GM18507 (cell line): ENCODE measurements at places on chromosomes 12 and 14.

- DNase-seq = no peak
These were observed 459.7 kb downstream of the GXYLT1 start for GRCh38 chr12:41684997-41685396.

GRCh38 chr12:113425960-113426453 is 3.8 kb downstream of the SDSL start:
- DNase-seq = no peak

DNA sequence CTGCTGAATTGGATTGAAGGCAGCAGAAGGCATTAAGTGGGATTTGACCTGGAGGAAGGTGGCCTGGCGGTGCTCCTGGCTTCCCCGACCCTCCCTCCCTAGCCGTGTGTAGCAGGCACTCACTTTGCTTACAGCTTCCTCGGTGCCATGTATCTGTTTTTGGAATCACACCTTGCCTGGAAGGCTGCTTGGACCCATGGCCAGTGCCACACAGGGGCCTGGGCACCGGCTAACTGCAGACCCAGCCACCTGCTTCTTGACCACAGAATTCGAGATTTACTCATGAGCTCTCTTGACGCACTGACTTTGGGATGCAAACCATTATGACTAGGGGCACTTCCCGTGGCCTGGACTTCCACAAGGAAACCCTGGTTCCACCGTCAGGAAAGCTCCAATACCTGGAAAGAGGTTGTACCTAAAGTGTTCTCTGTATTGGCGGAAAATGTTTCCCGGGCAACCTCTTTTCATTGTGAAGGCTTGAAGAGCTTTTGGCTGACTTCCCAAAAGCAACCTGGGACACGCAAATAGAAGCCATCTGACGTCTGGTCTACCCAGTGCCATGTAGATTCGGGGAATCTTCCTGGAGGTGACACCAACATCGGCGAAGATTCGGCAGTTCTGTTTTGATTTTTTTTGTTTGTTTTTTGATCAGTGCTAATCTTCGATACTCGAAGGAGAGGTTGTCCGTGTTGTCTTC is 125.6 kb upstream of the RTL1 start:
- no peak for DNase-seq

DNA sequence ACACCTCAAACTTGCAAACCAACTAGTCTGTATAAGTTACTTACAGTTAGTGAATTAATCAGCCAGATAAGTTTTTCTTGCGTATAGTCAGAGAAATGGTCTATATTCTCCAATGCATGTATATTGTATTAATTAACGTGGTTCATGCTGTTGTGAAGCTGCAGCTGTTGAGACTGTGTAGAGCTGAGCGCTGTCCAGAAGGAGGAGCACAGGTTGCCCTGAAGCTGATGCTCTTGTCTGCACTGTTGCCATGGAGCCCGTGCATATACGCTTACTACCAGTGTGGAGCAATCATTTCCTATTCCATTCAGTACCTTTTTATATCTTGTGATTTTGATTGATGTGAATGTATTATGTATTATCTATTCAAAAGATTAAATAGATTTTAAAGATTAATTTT is 74.3 kb upstream of the ARID2 start:
- peak; percentile 7 for DNase-seq

GRCh38 chr14:104440297-104440956 is 139.1 kb upstream of the C14orf180 start:
- DNase-seq = no peak

DNA sequence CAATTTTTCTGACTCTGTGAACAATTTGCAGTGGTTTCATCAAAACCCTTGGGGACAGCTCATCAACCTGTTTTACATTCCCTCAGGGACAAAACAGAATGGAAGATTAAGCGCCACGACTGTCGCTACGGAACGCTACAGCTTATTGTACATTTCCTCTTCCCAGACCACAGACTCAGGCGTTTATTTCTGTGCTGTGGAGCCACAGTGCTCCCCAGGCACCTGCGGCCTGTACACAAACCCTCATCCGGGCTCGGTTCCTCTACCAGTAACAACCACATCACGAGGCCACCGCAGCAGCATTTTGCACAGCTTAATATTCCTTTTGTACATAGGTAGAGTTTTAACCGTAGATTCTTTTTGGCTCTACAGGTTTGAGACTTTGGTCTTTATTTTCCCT is 397.4 kb upstream of the OR4E1 start:
- DNase-seq = no peak

GRCh38 chr12:4663971-4664505 is 15.1 kb downstream of the NDUFA9 start:
- DNase-seq = no peak

GRCh38 chr12:23634344-23634743 is 315.1 kb downstream of the SOX5 start:
- no peak for DNase-seq

GRCh38 chr14:43900173-43900655 is 606.9 kb downstream of the FSCB start:
- no peak for DNase-seq

GRCh38 chr12:7144414-7145120 is 14.4 kb downstream of the CLSTN3 start:
- DNase-seq = no peak

GRCh38 chr12:108587826-108588225 is 10.1 kb downstream of the TMEM119 start:
- no peak for DNase-seq

DNA sequence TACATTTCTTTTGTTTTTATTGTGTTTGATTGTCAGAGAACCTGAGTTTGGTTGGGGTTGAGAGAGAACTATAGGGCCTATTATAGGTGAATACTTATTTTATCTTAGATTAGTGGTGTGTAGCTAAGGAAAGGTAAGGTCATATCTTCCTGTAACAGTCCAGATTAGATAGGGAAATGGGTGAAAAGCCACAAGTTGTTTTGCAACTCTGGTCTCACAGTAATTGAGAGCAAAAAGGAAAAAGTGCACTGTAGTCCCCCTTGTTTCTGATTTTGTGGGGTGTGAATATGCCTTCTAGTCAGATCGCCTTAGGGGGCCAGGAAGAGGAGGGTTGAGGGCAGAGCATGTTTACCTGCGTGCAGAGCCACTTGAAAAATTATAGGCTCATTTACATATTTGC is 8.9 kb downstream of the MSRB3 start:
- no peak for DNase-seq

DNA sequence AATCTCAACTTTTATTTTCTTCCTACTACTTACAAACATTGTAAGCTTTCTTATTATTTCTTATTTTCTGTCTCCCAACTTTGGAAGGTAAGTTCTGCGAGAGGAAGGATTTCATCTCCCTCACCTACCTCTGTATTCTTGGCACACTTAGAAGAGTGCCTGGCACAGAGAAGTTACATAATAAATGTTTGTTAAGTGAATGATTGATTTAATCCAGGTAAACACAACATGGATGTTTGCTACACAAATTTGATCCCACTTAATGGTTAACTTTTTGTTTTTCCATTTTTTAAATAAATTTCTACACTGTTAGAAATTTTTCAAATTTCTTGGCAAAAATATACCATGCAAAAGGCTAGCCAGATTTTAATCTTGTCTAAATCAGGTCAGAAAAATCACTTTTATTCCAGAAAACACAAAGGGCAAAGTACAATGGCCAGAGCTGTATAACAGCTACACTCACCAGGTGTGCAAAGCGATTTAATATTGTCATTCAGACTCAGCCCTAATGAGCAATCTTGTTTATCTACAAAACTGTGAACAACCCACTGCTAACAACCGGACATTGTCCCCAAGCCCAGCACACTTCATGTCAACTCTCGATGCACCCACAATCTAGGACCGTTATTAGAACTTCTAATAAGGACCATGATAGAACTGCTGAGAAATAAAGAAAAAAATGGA is 222.1 kb upstream of the EEA1 start:
- DNase-seq = no peak

- DNase-seq = no peak
These were observed 117.2 kb upstream of the DIO3 start for GRCh38 chr14:101444116-101444515.

GRCh38 chr12:96980991-96981414 is 73.9 kb downstream of the NEDD1 start:
- no peak for DNase-seq

DNA sequence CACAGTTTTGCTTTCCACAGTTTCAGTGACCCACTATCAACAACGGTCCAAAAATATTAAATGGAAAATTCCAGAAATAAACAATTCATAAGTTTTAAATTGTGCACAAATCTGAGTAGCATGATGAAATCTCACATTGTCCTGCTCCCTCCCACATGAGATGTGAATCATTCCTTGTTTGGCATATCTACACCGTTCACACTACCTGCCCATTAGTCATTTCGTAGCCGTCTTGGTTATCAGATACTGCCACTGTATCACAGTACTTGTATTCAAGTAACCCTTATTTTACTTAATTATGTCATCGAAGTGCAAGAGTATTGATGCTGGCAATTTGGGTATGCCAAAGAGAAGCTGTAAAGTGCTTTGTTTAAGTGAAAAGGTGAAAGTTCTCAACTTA is 145.3 kb downstream of the SLC5A8 start:
- DNase-seq = no peak
